CD4-positive, alpha-beta T cell treated with Interleukin-1 beta for 1 hour (primary cell): ENCODE measurements at places on chromosomes 7 and 10.

- DNase-seq: no peak
Measured at GRCh38 chr7:96770758-96771157, 61.1 kb upstream of the SEM1 start.

DNA sequence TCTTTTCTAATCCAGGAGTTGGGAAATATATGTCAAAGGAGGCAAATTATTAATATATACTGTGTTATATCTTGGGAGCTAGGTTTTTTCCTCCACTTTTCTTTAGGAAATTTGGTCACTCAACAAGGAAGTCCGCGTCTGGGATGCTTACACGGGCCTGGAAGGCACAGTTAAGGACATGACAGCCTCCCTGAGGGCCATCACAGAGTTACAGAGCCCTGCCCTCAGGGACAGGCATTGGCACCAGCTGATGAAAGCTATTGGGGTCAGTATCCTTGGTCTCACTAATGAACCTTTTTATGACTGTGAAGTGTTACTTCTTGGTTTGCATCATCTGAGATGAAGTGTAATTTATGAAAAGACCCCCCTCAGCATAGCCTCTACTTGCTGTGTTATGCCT, 74.7 kb downstream of the DNAH11 start:
- no peak for DNase-seq

DNA sequence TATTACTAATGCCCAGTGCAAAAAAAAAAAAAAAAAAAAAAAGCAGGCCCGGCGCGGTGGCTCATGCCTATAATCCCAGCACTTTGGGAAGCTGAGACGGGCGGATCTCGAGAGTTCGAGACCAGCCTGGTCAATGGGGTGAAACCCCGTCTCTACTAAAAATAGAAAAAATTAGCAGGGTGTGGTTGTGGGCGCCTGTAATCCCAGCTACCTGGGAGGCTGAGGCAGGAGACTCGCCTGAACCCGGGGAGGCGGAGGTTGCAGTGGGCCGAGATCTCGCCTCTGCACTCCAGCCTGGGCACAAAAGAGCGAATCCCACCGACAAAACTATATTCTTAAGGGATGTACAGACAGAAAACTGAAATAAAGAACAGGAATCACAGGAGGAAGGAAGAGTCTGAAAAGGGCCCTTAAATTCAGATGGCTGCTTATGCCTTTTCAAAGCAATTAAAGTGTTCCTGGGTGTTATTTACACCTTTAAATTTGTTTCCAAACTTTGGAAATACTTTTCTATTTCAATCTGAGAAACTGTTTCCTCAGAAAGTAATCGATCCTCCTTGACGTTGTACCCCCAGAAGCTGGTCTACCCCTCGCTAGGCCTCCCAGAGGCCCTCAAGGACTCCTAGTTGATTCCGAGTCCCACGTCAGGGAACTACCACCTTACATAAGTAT, 2.0 kb upstream of the KMT2E start:
- peak; percentile 50 for DNase-seq

DNA sequence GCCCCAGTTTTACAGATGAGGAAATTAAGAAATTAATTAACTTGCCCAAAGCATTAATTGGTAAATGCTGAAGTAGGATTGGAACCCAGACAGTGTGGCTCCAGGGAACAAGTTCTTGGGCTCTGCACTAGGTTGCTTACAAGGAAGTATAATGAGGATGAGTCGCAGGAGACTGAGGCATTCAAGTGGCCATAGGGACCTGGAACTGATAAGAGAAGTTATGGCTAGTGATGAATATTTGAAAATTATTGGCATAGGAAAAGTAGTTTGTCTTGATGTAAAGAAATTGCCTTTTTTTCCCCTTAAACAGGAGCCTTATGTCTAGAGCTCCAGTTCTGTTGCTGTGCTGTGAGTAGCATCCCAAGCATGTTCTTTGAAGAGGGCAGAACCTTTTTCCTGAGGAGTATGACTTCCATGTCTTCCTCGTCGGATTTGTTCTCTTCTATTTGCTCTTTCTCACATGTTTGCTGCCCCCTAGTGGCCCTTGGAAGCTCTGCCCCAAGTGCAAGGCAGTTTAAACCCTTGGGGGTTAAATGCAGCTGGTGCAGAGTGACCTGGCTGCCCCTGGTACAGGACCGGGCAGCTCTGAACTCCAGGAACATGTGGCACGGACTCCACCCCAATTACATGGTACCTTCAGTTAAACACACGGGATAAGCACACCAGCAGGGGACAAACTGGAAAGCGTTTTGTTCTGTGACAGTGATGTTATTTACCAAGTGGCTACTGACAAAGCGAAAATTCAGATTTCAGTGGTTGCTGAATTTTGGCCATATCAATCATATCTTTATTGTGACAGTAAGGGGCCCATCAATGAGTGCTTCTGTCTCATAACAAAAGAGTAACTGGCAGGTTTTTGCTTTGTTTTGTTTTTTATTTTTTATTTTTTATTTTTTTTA, 148.8 kb downstream of the HECW1 start:
- DNase-seq: peak; percentile 50

- DNase-seq: no peak
Measured at GRCh38 chr7:132450188-132450587, 126.1 kb downstream of the PLXNA4 start.

GRCh38 chr10:82331716-82332115, 456.7 kb downstream of the NRG3 start:
- DNase-seq: no peak

DNA sequence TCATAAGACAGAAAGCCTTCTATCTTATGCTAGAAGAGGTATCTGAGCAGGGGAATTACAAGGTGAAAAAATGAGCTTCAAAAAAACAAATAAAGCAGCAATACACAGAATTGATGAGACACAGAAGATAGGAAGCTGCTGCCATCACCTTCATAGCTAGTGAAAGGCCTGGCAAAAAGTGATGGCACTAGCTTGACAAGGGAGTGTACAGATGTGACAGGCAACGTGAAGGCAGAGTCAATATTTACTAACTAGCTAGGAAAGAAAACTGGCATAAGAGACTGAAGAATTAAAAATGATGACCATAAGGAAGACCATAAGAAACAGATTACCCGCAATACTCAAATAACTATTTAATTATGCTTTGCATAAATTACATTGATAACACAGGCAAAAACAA, 9.4 kb downstream of the GPR22 start:
- DNase-seq: no peak

DNA sequence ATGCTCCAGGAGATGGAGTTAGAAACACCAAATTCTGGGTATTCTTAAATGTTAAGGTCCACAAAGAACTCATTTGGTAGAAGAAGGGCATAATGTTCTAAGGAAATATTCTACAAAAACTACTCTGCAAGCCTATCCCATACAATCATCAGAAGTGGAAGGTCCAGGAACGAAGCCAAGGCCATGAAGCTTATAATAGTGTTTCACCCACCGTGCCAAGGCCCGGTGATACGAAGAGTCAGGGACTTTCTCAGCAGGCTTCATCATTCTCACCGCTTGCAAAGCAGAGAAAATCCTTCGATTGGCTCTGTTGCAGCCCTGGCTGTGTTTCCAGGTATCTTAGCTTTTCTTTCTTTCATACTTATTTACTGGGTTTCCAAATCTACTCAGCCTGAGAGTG, 351.9 kb upstream of the CELF2 start:
- no peak for DNase-seq

GRCh38 chr10:118101501-118101900, 54.8 kb upstream of the RAB11FIP2 start:
- DNase-seq: no peak

DNA sequence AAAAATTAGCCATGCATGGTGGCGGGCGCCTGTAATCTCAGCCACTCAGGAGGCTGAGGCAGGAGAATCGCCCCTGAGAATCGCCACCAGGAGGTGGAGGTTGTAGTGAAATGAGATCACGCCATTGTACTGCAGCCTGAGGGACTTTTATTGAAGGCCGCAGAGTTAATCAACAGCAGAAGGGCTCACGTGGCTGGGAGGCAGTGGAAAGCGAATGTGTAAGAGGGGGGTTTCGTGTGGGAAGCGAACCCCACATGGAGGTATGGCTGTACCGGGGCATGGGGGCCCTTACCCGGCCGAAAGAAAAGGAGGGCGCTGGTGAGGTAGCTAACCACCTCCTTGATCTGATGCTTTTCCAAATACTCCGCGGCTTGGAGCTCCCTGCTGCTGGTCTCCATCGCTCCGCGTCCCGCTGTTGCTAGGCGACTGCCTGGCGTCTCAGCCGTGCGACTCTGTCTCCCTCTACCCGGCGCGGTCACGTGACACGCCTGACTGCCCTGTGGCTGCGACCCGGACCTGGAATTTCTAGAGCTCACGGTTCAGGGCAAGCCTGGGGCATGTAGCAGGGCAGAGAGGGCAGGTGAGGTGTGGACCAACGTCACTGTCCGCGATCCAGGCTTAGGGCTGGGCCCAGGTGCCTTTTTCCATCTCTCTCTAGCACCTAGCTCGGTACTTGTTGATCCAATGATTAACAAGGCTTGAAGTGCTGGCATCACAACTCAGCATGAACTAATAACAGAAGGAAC, at the start of gene EFCAB10:
TSS of gene EFCAB10 (minus strand) at position 428 of the 746 bp plus-strand sequence. CDS start at position 398, 30 bp downstream.
- peak; percentile 32 for DNase-seq

- DNase-seq: no peak
Measured at GRCh38 chr7:70696201-70696754, 435.7 kb upstream of the GALNT17 start.

DNA sequence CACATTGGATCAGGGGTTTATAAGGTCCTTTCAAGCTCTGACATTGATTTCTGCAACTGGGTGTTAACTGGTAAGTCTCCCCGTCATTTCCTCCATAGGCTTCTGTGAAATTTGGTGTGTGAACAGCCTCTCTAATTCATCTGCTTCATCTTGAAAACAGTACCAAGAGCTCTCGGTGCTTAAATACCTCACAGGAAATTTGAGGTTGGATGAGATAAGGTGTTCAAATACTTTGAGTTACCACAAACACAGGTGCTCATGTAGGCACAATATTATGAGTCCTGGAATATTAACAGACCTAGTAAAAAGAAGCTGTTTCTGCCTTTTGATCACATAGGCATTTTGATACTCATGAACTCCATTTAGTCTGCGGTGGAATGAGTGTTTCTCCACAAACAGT, 85.2 kb downstream of the RTKN2 start:
- peak; percentile 56 for DNase-seq

DNA sequence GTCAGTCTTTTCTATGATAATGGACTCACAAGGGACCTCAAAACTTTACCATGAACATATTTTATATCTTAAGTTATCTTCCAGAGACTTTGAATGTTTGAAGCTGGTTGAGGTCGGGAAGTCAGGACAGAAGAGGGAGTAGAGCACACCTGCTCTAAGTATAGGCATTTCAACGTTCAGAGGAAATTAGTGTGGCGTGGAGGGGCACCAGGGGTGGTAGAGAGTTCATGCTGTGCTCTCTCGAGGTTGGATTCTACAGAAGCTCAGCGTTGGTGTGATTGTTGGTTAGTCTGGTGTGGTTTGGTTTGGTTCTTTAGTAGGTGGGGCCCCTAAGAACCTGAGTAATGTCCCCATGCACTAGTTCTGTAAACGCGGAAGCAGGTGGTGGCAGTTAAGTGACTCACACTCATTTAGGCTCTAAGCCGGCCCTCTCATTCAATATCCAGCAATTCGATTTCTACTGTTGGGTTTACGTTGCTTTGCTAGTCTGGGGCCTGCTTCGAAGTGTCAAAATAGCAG, 19.8 kb downstream of the CNTNAP2 start:
- DNase-seq: no peak

GRCh38 chr10:121461307-121461706, 136.9 kb downstream of the FGFR2 start:
- DNase-seq: no peak

- no peak for DNase-seq
Measured at GRCh38 chr7:14598978-14599377, 303.6 kb downstream of the DGKB start.

DNA sequence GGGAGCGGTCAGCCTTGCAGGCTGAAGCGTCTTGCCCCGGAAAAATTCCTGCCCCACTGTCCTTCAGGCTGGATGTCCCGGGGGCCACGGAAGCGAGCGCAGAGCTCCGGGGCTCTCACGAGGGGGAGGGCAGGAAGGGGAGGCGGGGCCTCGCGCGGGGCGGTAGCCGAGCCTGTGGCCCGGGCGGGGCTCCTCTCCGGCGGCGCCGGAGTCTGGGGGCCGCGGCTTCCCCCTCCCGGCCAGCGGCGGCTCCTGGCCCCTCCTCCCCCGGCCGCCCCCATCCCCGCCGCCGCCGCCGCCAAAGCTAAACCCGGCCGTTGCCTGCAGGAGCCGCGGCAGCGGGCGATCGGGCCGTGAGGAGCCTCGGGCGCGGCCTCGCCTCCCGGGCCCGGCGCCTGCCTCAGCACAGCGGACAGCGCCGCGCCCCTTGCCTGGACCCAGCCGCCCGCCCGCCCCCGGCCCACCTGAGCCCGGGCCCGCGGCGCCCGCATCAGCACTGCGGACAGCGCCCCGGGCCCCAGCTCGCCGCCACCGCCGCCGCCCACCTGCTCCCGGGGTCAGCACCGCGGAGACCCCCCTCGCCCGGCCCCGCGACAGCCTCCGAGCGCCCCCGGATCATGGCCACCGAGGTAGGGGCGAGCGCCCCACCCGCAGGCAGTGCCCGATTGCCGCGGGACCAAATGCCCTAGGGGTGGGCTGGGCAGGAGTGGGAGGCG, at the start of gene GOLGA7B:
TSS of gene GOLGA7B (plus strand) at position 157 of the 716 bp plus-strand sequence. CDS start at position 618, 461 bp downstream.
- DNase-seq: peak; percentile 35

DNA sequence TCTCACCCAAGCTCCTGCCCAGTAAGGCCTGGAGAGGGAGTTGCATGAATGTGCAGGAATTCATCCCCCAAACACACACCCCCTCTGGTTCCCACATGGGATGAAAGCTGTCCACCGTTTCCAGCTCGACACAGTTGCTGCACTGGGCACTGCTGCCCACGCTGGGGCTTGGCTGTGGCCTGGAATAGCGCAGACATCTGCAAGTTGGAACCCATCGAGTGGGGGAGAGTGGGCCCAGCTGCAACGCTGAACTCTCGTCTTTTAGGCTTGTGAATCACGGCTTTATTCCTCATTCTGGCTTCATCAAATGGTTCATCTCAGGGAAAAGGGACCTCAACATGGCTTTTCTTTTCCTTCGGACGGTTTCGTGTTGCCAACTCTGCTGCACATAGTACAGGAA, 264.7 kb downstream of the DNAJB6 start:
- DNase-seq: no peak

DNA sequence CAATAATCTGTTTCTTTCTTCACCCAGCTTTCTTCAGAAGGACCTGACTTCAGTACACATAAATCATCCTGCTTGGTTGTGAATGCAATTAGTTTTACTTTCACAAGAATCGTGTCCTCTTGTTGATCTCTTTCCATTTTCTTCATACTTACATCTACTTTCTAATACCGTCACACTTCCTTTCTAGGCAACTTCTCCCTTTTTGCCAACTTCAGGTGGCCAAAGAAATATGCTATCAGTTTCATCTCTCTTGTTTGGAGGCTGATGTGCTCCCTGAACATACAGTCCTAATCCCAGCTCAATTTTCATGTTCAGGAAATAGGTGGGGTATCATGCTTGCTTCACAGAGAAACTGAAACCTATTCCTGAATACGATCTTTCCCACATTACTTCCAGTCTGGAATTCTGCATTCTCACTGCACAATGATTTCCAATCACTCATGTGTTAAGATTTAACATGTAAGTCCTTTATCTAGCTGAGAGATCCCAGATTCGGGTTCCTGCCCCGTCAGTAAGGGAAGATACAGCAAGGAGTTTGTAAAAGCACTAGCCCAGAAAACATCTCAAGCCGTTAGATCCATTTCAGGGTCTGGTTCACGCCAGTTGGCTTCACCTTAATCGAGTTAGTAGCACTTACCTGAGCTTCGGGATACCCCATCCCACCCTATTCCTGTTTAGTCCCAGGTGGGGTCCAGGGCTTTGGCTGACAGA, 994 bp downstream of the SLC25A28 start:
- peak; percentile 19 for DNase-seq

GRCh38 chr7:17625043-17625442, 315.3 kb downstream of the SNX13 start:
- no peak for DNase-seq
